ENCODE measurements at places on chromosomes 11 and 22. TPM values are rescaled to one million over a fixed set of nuclear protein-coding genes. Genes with fewer than 3 reads are reported as not detected.

Gene FAM111B
- 0.26 TPM for total RNA-seq

DNA sequence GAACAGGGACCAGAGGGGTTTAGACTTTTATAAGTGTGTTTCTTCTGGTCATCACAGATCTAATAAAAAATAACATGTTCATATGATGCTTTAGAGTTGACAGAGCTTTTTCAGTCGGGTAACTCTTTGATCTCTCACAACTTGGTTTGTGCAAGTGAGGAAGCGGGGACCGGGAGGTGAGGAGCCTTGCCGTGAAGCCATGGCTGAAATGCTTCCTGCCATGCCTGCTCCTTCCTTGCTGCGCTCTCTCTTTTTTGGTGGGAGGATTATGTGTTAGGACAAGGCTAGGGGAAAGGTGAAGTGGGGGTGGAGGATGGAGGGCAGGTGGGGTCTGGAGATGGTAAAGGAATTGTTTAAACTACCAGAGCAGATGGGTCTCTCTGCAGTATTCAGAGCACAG, 23.8 kb downstream of the TEAD1 start:
- no peak for DNase-seq

Gene CATSPER1
- 0.51 TPM for total RNA-seq

Gene CAT
- 292 TPM for total RNA-seq

DNA sequence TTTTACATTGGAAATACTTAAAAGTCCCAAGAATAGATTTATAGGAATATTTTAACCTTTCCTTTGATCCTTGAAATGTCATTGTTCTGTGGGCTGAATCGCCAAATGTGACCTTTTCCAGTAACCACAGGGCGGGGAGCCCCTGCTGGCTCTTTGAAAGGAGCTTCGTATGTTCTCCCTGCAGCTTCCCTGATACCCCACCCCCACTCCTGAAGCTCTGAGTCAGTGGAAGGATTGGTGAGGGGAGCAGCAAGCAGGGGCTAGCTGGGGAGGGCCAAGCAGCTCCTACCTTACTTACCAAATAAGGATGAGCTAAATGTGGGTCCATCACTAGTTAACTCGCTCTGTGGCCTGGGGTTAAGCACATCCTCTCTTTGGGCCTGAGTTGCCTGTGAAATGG, 87.7 kb downstream of the CHST1 start:
- DNase-seq: no peak

GRCh38 chr22:23089633-23090456, 19.5 kb downstream of the GNAZ start:
- no peak for DNase-seq

Gene FAM227A
- 0.22 TPM for total RNA-seq

Gene STK33
- total RNA-seq: 1.3 TPM

GRCh38 chr11:33160587-33160986, 693 bp downstream of the CSTF3 start:
- no peak for DNase-seq

- no peak for DNase-seq
These were observed 23.7 kb downstream of the WBP2NL start for GRCh38 chr22:42022162-42022847.

DNA sequence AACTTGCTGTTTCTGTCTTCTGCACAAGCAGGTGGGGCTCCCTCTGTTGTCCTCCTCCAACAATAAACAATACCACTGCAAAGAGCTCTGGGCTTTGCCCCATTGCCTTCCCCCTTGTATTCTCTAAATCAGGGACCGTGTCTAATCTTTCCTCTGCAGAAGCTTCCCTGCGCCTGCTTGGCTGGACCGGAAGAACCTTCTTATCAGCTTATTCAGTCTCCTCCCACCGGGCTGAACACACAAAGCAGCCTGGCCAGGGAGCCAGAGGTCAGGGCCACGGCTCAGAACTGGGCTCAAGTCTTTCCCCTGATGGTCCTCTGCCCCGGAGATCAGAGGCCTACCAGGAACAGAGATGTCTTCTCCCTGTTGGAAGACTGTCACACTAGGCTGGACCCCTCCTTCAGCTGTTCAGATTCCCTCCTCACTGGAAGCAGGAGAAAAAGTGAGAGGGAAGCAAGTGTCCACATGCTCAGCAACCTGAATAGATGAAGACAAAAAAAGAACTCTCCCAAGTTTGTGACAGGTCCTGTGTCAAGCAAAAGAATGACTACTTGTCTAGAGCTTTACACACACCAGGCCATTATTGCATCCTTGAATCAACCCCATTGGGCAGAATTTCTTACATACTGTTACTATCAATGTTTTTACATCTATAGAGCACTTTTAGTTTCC, 63.7 kb downstream of the RAB30 start:
- no peak for DNase-seq

Measured in mesenteric fat pad (tissue), 1 donor.